ENCODE measurements at places on chromosomes 4 and X. TPM values are rescaled to one million over a fixed set of nuclear protein-coding genes. Genes with fewer than 3 reads are reported as not detected.

SNCA gene
- total RNA-seq, result 14.6 TPM

ETDB gene
- total RNA-seq, result not detected

GRCh38 chr4:99655308-99656081, 2.1 kb downstream of the C4orf54 start:
- no peak for DNase-seq
- H3K27ac ChIP-seq, result no peak overlapping the region
- no peak overlapping the region for H3K4me3 ChIP-seq
- H3K36me3 ChIP-seq, result no peaks in the 10 kb centered on the region

- H3K27me3 ChIP-seq, result no peaks in the 10 kb centered on the region
- DNase-seq, result no peak
- H3K27ac ChIP-seq, result no peak overlapping the region
- H3K4me3 ChIP-seq, result no peak overlapping the region
- H3K4me1 ChIP-seq, result no peaks in the 10 kb centered on the region
Observed at GRCh38 chr4:69882150-69882549, 22.2 kb upstream of the SULT1E1 start.

PPARGC1A gene
- 1.4 TPM for total RNA-seq

GRCh38 chrX:75648803-75649588, 126.2 kb upstream of the ZDHHC15 start:
- no peak overlapping the region for H3K27ac ChIP-seq
- no peak overlapping the region for H3K4me3 ChIP-seq
- H3K27me3 ChIP-seq, result no peaks in the 10 kb centered on the region
- no peaks in the 10 kb centered on the region for H3K4me1 ChIP-seq

CT45A5 gene
- total RNA-seq, result not detected

PAGE5 gene
- not detected for total RNA-seq

DNA sequence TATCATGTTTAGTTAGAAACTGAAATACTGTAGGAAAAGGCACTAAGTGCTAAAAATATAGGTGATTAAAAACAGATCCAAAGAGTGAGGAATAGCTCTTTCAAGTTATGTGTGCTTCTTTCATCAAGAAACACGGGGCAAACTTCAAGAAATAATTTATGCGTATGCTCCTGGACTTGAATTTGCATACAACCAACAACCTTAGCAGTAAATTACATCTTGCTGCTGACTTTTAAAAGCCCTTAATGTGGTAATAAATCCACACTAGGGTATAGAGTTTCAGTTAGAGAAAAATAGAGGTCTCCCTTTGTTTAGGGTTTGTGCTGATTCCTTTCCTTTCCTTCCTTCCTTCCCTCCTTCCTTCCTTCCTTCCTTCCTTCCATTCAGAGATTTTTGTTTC, 94.5 kb upstream of the GC start:
- no peaks in the 10 kb centered on the region for H3K27me3 ChIP-seq
- H3K27ac ChIP-seq, result no peak overlapping the region
- H3K4me3 ChIP-seq, result no peak overlapping the region
- DNase-seq, result no peak

GRCh38 chr4:70471897-70472296, at the start of gene MUC7:
MUC7 (plus strand) TSS chr4:70472197; CDS start chr4:70474022, 1,825 bp downstream.
- H3K4me1 ChIP-seq, result no peaks in the 10 kb centered on the region
- H3K36me3 ChIP-seq, result no peaks in the 10 kb centered on the region
- no peak within 1 kb of the TSS for H3K4me3 ChIP-seq

TMEM271 gene
- not detected for total RNA-seq

- no peak overlapping the region for H3K4me3 ChIP-seq
- peaks cover 10% of the 10 kb centered on the region for H3K4me1 ChIP-seq
- no peaks in the 10 kb centered on the region for H3K27me3 ChIP-seq
- no peak overlapping the region for H3K27ac ChIP-seq
- DNase-seq, result no peak
Observed at GRCh38 chr4:6107114-6107791, 89.0 kb upstream of the C4orf50 start.

DNA sequence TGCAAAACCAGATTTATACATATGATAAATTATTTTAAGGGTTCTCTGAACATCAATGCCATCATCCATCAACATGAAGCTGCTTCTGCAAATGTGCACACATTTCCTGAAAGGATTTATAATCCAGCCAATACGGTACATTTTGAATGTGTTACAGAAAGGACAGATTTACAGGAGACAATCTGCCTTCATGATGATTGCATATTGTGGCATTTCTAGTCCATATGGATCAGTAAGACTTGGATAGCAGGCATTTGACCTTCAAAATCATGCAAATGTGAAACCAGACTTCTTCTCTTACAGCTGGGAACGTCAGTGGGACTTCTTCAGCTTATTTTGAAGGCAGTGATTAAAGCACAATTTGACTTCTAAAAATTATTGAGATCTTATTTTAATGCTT, 217.3 kb upstream of the GK2 start:
- no peaks in the 10 kb centered on the region for H3K4me1 ChIP-seq
- H3K27me3 ChIP-seq, result no peaks in the 10 kb centered on the region

- H3K27me3 ChIP-seq, result no peaks in the 10 kb centered on the region
- H3K4me1 ChIP-seq, result no peaks in the 10 kb centered on the region
- H3K4me3 ChIP-seq, result no peak overlapping the region
Observed at GRCh38 chr4:59655996-59656395, 1544.1 kb upstream of the ADGRL3 start.

GRCh38 chr4:75434105-75434504, 80.1 kb downstream of the RCHY1 start:
- no peak for DNase-seq
- no peak overlapping the region for H3K4me3 ChIP-seq
- H3K27ac ChIP-seq, result no peak overlapping the region
- no peaks in the 10 kb centered on the region for H3K4me1 ChIP-seq
- no peaks in the 10 kb centered on the region for H3K27me3 ChIP-seq

DNA sequence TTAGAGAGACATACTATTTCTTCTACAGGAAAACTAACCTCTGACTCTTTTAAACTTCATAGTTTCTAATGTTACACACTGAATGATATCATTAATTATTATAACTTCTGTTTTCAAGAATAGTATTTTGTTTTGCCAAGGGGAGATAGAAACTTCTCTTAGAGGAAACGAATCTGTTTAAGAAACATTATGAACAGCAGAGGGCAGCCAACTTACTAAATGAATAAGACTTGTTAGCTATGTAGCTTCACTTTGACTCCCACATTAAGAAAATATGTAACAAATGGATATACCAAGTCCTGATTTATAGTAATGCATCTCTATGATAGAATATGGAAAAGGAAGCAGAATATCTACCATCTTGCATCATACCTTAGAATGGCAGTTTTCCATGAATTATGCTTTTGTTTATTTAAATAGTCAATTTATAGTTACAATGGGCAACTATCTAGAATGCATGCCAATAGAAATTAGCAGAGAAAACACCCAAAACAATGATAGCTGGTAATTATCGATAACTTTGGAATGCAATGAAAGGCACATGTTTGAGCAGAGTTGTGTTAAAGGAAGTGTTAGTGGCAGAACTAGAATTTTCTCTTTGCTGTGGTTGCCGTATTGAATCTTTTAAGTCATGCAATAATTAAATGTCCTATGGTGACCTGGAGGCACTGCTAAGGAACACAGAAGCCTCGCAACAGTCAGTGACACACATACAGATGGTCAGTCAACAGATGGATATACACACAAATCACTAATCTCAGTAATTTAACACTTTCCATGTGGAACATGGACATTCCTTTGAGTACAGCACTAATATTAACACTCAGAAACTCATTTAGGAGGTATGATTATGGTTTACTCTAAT, 105.7 kb upstream of the PDLIM3 start:
- no peaks in the 10 kb centered on the region for H3K36me3 ChIP-seq
- H3K4me1 ChIP-seq, result peaks cover 16% of the 10 kb centered on the region
- no peak for DNase-seq
- no peak overlapping the region for H3K27ac ChIP-seq

OTC gene
- total RNA-seq, result not detected

C4orf51 gene
- not detected for total RNA-seq

GRCh38 chr4:37928426-37929416, 31.5 kb upstream of the PTTG2 start:
- no peaks in the 10 kb centered on the region for H3K27me3 ChIP-seq
- H3K4me1 ChIP-seq, result no peaks in the 10 kb centered on the region
- DNase-seq, result no peak

GRCh38 chr4:16642897-16643296, 255.5 kb downstream of the LDB2 start:
- no peaks in the 10 kb centered on the region for H3K27me3 ChIP-seq
- H3K4me3 ChIP-seq, result no peak overlapping the region
- no peaks in the 10 kb centered on the region for H3K36me3 ChIP-seq
- no peaks in the 10 kb centered on the region for H3K4me1 ChIP-seq
- H3K27ac ChIP-seq, result no peak overlapping the region
- no peak for DNase-seq

Measured in H1 (cell line).